ENCODE measurements at places on chromosomes 4 and X.
A peak's percentile ranks its signal among the peaks of the same experiment; 100 is the strongest.

DNA sequence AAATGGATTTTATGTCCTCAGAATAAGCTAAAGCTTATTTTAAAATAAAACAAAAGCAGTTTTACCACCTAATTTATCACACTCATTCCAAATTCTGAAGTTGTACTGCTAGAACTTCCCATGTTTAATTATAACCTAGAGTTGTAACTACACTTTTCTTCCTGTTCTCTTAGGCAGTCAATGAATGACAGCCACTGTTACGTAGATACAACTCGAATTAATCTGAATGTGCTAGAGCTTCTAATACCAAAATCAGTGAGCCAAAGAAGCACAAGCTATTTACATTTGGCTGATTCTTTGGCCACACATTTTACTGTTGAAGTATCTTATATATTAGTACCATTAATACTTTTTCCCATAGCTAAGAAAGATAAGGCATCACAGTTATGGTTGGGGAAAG, 99.0 kb upstream of the FTHL17 start:
- DNase-seq = no peak

DNA sequence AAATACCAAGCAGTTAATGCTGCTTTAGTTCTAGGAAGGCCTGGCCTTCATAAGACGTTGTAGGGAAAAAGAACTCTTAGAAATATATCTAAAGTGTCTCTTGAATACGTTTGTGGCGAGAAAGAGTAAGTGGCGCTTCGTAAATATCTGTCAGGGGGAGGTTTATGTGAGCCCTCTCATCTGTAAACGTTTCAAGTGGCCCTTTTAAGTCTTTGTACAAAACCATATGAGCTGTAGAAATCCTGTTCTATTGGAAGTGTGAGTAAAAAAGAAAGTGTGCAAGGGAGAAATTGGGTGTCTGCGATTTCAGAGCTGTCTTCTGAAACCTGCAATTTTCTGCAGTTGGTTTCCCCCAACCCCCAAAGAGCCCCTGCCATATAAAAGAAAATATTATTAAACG, 8.6 kb upstream of the INTU start:
- DNase-seq = no peak

GRCh38 chr4:8442596-8443358, 2.2 kb downstream of the TRMT44 start:
- no peak for DNase-seq

- no peak for DNase-seq
These were observed 810 bp downstream of the SPRY1 start for GRCh38 chr4:123397144-123398065.

- no peak for DNase-seq
These were observed 741.4 kb downstream of the FAT4 start for GRCh38 chr4:126056116-126056650.

DNA sequence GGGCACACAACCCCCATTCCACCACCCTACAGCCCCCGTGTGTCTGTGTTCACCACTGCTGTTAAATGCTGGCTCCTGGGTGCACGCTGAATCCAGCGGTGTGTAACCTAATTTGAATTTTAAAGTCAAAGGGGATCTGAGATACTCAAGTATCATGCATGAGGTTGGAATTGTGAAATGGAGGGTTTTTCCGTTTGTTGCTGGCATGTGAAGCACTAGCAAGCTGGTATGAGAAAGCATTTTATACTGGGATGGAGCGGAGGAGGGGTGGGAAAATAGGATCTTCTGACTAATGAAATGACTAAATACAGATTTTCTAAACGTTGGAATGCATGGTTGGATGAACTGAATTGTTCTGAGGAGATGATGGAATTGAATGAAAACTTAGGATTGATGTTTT, 36.9 kb upstream of the FAT1 start:
- DNase-seq = peak; percentile 99

DNA sequence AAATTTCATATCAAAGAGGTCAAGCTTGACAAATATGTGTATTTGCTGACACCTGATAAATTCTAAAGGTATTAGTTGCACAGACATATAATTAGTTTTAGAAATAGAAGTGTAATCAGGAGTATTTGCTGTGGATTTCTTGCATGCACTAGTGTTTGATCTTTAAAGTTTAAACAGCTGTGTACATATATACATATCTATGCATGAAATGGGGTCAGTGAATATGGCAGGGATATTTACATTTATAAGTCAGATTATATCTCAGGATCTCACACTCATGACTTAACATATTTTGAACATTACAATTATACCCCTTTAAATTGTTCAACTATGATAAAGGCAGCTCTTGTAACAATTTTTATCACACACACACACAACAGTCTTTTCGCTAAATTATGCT, 547.4 kb upstream of the ACTRT1 start:
- no peak for DNase-seq

- no peak for DNase-seq
These were observed 8.0 kb downstream of the KLF3 start for GRCh38 chr4:38672074-38672396.

- no peak for DNase-seq
These were observed 13.8 kb upstream of the ATOH1 start for GRCh38 chr4:93814722-93815121.

DNA sequence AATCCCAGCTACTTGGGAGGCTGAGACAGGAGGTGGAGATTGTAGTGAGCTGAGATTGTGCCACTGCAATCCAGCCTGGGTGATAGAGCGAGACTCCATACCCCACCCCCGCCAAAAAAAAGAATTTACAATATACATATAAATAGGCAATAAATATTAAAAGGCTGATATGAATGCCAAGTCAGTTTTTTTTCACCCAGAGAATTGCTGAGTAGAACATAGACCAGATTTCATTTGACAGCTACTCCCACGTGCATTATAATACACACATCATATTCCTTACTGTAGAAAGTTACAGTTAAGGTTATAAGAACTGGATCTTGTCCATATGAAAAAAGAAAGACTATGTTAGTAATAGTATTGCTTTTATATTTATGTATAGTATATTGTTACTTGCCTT, 18.7 kb upstream of the CCNI start:
- DNase-seq = no peak

- no peak for DNase-seq
These were observed 52.3 kb downstream of the KLF3 start for GRCh38 chr4:38716256-38716655.

DNA sequence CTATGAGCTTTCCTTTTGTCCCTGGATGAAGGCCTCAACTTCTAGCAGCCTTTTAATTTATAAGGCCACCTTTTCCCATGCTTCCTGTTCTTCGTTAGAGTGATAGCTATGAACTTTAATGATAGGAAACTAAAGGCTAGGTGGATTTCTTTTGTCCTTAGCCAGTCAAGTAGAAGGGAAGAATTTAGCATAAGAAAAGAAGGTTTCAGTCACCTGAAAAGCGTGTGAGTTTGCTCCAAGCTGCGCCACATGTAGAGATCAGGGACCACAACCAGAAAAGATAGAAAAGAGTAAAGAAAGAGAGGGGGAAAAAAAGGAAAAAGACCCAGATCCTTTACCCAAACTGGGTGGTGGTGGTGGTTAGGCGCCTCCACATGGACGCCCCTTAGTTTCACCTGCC, 28.6 kb downstream of the LUZP4 start:
- no peak for DNase-seq

DNA sequence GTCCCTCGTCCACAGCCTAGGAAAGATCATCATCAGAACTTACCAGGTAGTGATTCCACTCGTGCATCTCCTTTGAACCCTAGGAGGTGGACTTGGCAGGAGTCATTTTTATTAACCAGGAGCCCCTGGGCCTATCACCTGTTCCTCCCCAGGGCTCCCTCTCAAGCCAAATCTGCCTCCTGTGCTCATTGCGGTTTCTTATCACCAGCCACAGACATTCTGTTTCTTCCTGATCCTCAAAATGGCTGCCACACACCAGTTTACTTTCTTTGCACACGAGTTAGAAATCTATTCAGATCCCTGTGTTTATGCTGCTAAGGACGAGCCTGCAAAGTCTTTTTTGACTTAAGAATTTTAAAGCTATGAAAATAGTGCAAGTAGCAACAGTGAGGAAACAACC, 354.5 kb upstream of the BOD1L1 start:
- no peak for DNase-seq

DNA sequence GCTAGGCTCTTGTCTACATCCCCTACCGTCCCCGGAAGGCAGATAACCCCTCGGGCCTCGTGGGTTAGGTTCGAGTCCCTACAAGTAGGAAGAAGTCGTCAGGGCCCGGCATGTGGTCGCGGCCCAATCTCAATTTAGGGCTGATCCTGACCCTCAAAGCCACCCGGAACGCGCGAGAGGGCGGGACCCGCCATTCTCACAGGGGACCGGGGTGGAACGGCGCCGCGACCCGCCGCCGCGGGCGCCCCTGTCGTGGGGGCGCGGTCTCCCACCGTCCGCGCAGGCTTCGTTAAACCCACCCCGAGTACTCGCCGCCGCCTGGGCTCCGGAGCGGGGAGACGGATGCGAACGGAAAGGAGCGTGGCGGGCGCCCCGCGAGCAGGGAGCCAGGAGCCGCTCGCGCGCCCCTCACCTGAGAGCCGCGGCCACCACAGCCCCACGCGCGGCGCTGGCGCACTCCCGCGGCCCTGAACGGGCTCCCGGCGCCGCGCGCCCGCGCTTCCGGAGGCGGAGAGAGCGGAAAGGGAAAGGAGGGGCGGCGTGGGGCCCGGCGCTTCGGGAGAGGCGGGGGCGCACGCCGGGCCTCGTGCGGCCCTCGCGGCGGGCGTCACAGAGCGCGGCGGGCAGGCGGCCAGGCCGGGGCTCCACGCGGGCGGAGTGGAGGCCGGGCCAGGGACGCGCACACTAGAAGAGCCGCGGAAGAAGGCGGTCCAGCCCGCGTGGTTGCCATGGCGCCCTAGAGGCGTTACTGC, at the start of gene CFAP97:
Gene CFAP97 (minus strand): TSS at position 515 of the 752 bp plus-strand sequence. CDS start 12,804 bp downstream, outside the sequence.
- DNase-seq = peak; percentile 52

GRCh38 chrX:1925053-1925481, 310.2 kb downstream of the ASMT start:
- no peak for DNase-seq

DNA sequence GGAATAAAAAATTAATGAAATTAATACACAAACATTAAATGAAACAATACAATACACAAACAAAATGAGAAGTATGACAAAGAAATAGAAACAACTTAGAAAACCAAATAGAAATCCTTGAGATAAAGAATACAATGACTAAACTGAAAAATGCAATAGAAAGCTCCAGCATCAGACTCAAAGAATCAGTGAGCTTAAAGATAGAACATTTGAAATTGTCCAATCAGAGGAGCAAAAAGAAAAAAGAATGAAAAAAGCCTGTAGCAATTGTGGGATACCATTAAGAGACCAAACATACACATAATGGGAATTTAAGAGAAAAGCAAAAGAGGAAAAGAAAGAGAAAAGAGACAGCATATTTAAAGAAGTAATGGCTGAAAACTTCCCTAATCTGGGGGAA, 25.7 kb downstream of the EMCN start:
- no peak for DNase-seq
